Occipital lobe (tissue), 3 donors: ENCODE measurements at places on chromosomes 4 and X. TPM values are rescaled to one million over a fixed set of nuclear protein-coding genes. Genes with fewer than 3 reads are reported as not detected.

EXOSC9 gene
- total RNA-seq: 29.3 TPM

GRCh38 chr4:3407171-3407771, 34.5 kb upstream of the HGFAC start:
- no peak for DNase-seq

SCARB2 gene
- total RNA-seq: 223 TPM

DNA sequence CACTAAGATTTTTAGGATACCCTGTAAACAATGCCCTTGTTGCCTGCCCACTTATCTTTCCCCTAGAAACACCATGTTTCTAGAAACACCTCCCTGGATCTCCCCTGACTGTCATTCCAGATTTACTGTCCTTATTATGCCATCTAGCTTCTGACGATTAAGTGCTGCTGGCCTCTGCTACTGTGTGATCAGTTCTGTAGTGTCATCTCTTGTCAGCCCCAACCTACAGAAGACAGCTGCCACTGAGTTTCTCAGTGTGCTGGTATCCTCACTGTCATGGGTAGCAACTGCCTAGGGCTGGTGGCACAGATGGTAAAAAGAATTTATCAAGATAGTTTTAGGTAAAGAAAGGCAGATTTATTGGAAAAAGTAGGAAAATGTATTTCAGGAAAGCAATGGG, 68.7 kb upstream of the WWC2 start:
- no peak for DNase-seq

DNA sequence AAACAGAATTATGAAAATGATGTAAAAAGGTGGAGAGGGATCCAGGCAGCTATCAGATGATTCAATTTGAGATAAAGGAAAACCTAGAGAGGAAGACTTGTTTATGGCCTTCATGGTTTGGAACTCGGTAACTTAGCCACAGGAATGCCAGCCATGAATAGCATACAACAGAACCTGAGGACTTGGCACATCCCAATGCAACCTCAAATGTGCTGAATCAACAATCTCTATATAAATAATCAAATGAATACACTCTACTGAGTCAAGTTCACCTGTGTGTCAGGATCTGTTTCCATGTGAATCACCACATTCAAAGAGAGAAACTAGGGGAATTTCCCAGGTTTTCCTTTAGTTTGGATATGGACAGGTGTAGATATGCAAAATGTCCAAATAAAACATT, 86.9 kb downstream of the MBNL3 start:
- DNase-seq: no peak

GSX2 gene
- 1.1 TPM for total RNA-seq

FAT1 gene
- 28.4 TPM for total RNA-seq

- no peak for DNase-seq
Observed at GRCh38 chr4:115113506-115114106, at the start of gene NDST4. TSS of gene NDST4 (minus strand) at chr4:115113620. CDS start at chr4:115077036, 36,584 bp downstream.

DNA sequence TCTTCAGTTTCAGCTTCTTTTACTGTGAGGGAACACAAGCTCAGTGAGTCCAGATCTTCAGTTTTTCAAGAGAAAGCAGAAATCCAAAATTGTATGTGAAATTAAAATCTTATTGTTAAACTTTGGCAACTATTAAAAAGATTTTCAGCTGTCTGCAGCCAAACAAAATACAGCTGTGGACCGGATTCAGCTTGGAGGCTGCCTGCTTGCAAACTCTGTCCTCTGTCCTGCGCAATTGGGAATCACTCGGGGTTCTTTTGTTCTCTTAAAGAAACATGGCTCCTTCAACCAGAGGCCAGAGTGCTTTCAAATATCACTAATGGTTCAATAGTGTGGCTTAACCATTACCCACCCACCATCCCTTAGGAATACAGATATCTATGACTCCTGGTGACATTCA, 201.2 kb downstream of the CHIC2 start:
- DNase-seq: no peak

- no peak for DNase-seq
Observed at GRCh38 chrX:72568406-72569092, 4.1 kb downstream of the HDAC8 start.

DNA sequence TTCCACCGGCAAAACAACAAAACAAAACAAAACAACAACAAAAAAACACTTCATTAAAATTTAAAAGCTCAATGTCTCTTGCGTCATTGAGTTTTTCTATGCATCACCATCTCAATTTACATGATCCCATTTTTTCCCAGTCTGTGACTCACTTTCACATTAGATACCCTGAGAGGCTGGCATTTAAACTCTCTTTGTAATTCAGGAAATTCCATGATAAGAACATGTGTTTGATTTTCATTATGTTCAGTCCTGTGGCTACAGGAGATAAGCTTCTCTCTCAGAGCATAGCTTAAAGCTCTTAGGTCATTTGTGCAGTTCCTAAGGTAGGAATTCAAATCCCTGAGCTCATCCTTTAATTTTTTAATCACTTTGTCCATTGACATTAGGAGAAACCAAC, 104.6 kb downstream of the NBDY start:
- DNase-seq: no peak

GRCh38 chr4:180028682-180029081, 2214.5 kb upstream of the TENM3 start:
- DNase-seq: no peak

DNA sequence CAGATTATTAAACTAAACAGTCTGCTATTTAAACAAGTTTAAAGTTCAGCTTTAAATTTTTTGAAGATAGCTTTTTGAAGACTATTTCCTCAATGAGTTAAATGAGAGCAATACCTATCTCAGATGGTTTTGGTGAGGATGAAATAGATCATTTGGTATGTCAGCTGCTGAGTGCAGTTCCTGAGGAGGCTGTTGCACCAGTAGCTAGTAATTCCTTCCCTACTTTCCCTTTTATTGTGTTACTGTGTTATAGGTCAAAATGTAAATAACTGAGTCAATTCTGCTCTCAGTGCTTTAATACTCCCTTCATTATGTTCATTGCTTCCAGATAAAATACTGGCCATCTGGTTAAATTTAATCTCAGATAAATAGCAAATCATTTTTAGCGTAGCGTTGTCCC, 48.6 kb downstream of the BMPR1B start:
- no peak for DNase-seq

GRCh38 chr4:39937683-39938268, 39.9 kb downstream of the PDS5A start:
- no peak for DNase-seq

DNA sequence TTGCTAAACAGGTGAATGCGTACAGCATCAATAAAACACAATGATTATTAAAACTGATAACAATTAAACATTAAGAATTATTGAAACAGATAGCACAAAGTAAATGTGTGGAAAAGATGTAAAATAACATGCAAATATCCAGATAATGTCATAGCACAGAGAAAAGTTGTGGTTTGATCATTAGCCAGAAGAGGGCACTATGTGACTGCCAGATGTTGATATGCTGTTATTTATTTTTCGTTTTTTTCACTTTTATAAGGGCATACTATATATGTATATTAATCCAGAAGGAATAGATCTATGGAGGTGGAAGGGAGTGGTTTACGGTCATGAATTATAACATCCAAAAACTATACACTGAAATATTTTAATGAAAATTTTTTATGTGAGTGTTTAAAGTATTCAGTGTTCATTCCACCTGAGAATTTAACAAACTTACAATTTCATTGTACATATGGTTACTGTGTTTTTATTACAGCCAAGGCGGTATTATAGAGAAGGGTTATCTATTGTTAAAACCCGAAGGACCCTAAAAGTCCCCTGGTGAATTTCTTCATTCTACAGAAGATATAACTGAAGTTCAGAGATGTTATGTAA, 211.9 kb upstream of the UGT8 start:
- DNase-seq: no peak

NPY2R gene
- total RNA-seq: 1.2 TPM
